ENCODE measurements at places on chromosomes 3 and 15.

- no peak overlapping the region for H3K4me3 ChIP-seq
- H3K4me1 ChIP-seq: peaks cover 11% of the 10 kb centered on the region
- H3K36me3 ChIP-seq: no peaks in the 10 kb centered on the region
- no peak overlapping the region for H3K27ac ChIP-seq
- no peaks in the 10 kb centered on the region for H3K27me3 ChIP-seq
These were observed 52.7 kb downstream of the MB21D2 start for GRCh38 chr3:192864941-192865340.

DNA sequence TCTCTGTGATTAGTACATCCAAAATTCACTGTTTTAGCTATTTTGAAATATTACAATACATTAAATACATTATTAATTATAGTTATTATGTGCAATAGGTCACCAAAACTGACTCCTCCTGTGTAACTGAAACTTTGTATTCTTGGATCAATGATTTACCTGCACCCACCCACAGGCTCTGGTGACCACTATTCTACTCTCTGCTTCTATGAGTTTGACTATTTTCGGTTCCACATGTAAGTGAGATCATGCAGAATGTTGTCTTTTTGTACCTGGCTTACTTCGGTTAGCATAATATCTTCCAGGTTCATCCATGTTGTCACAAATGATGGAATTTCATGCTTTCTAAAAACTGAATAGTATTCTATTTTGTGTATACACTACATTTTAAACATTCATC lies 43.8 kb downstream of the SLC2A2 start:
- H3K36me3 ChIP-seq: no peaks in the 10 kb centered on the region
- no peaks in the 10 kb centered on the region for H3K27me3 ChIP-seq
- H3K4me1 ChIP-seq: no peaks in the 10 kb centered on the region
- H3K27ac ChIP-seq: no peak overlapping the region
- DNase-seq: no peak

- no peaks in the 10 kb centered on the region for H3K36me3 ChIP-seq
- no peak overlapping the region for H3K27ac ChIP-seq
- no peaks in the 10 kb centered on the region for H3K27me3 ChIP-seq
- H3K4me3 ChIP-seq: no peak overlapping the region
These were observed 46.9 kb upstream of the NTRK3 start for GRCh38 chr15:88303395-88303794.

DNA sequence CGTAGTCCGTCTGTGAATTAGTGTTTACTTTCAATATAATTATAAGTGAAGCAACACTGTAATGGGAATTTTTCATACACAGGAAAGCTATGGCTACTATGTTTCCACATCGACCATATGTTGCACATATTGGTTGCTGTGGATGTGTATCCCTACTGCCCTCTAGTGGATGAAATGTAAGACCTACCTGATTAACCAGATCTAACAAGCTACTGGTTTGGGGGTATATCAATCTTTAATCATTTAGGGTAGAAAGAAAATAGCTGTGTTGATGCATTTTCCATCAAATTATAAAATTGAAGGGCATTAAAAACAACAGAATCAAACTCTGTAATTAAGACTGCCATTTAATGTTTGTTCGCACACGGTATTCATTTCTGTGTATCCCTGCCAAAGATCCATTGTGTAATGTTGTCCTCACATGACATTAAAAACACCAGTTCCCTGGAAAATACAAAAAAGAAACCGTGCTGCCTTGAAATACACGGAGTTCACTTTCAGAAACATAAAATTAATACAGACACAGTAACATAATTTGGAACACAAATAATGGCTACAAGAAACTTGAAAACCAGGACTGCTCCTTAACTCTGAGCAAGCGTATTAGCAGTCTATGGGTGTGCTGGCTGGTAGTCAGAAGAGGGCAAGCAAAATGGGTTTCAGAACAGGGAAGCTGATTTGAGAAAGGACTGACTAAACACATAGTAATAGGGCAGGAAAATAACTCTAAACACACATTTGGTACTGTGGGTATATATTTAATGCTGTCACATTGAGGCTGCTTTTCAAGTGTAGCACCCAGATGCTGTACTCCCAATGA lies 125.1 kb downstream of the TIGIT start:
- no peak overlapping the region for H3K4me3 ChIP-seq
- H3K4me1 ChIP-seq: no peaks in the 10 kb centered on the region

DNA sequence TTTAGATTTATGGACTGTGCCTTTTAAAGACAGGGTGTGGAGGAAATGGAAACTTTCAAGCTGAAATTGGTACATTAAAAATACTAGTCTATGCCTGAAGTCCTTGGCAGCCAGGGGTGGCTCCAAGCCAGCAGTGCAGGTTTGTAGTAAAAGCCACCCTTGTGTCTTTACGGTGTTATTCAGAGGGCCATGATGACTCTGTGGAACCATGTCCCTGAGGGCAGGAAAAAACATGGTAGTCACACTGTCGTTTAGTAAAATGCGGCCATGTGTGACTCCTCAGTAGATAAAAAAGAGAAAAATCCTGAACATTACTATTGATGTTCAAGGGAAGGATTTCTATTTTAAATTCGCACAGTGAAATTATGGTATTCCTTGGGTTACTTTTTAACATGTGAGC lies 2.7 kb downstream of the FAN1 start:
- H3K27me3 ChIP-seq: no peaks in the 10 kb centered on the region
- DNase-seq: no peak
- H3K4me1 ChIP-seq: peaks cover 3% of the 10 kb centered on the region
- H3K27ac ChIP-seq: no peak overlapping the region

GRCh38 chr3:100089812-100090668 lies 24.3 kb downstream of the FILIP1L start:
- no peaks in the 10 kb centered on the region for H3K4me1 ChIP-seq
- no peak overlapping the region for H3K4me3 ChIP-seq
- DNase-seq: no peak
- H3K27ac ChIP-seq: no peak overlapping the region
- no peaks in the 10 kb centered on the region for H3K36me3 ChIP-seq

GRCh38 chr15:87628311-87628710 lies 628.2 kb downstream of the NTRK3 start:
- no peak overlapping the region for H3K4me3 ChIP-seq
- H3K27me3 ChIP-seq: no peaks in the 10 kb centered on the region
- no peaks in the 10 kb centered on the region for H3K36me3 ChIP-seq

GRCh38 chr15:29800491-29801366 lies 21.5 kb downstream of the TJP1 start:
- H3K4me1 ChIP-seq: no peaks in the 10 kb centered on the region
- no peaks in the 10 kb centered on the region for H3K36me3 ChIP-seq
- H3K27me3 ChIP-seq: no peaks in the 10 kb centered on the region
- H3K27ac ChIP-seq: peak overlapping the region; percentile 17
- DNase-seq: no peak

DNA sequence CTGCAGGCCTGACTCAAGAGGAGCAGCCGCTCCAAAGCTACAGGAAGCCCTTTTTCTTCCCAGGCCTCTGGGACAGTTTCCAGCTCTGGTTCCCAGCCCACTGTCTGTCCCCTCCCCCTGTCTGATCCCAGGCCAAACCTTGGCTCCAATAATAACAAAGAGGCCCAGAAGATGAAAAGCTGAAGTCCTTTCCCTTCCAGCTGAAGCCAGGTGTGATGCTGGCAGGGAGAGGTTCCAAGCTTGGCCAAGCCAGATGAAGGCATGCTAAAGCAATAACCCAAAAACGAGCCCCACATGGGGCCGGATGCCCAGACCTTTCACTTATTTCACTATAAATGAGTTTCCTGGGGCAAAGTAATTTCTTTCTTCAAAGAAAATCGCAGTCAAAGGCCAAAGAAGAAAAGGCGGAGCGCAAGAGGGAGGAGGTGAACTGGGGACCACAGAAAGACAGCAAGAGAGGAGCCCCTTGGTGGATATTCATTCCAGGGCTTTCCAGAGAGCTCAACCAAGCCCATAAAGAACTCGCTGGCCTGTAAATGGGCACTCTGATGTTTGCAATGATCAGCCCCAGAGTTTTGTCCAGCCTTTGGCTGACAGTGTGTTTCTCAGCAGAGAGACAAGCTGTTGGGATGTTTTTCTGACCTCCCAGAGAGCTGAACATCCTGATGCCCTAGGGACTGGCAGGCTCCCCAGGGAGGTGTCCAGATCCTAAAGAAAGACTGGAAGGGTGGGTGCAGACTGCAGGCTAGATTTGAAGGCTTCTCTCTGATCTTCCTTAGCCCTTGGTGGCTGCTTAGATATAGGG lies 157.6 kb downstream of the UACA start:
- H3K27ac ChIP-seq: peak overlapping the region; percentile 48
- peak; percentile 82 for DNase-seq
- H3K4me1 ChIP-seq: peaks cover 53% of the 10 kb centered on the region
- H3K4me3 ChIP-seq: no peak overlapping the region
- no peaks in the 10 kb centered on the region for H3K36me3 ChIP-seq

- no peak for DNase-seq
- H3K27ac ChIP-seq: no peak overlapping the region
- H3K4me1 ChIP-seq: peaks cover 3% of the 10 kb centered on the region
- H3K4me3 ChIP-seq: no peak overlapping the region
- H3K27me3 ChIP-seq: no peaks in the 10 kb centered on the region
These were observed 40.0 kb downstream of the TYRO3 start for GRCh38 chr15:41599061-41599460.

DNA sequence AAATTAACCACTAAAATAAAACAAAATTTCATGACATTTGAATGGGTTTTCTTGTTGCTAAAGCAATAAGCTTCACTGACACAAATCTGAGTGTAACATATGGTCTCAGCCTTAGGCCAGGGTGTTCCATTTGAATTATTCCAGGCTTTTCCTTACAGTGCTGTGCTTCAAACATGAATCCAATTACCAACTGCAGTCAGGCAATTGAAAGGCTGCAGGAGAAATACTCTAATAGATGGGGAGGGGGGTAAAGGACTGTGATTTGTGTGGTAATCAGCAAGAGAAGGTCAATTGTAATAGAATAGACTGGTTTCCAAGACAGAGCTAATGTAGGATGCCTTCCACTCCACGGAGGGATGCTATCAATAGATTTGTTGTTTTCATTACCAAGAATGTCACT lies 466.7 kb downstream of the C3orf38 start:
- peak; percentile 82 for DNase-seq
- H3K27ac ChIP-seq: no peak overlapping the region
- H3K4me3 ChIP-seq: no peak overlapping the region
- no peaks in the 10 kb centered on the region for H3K36me3 ChIP-seq
- H3K27me3 ChIP-seq: no peaks in the 10 kb centered on the region

- H3K4me1 ChIP-seq: no peaks in the 10 kb centered on the region
- no peak overlapping the region for H3K27ac ChIP-seq
- H3K4me3 ChIP-seq: no peak overlapping the region
- H3K27me3 ChIP-seq: no peaks in the 10 kb centered on the region
These were observed 28.9 kb upstream of the DRD3 start for GRCh38 chr3:114207768-114208167.

- H3K27ac ChIP-seq: no peak overlapping the region
- no peak overlapping the region for H3K4me3 ChIP-seq
- H3K4me1 ChIP-seq: no peaks in the 10 kb centered on the region
- no peaks in the 10 kb centered on the region for H3K36me3 ChIP-seq
These were observed 104.3 kb downstream of the PPM1L start for GRCh38 chr3:160860346-160860745.

GRCh38 chr3:13932578-13933295 lies 52.9 kb upstream of the WNT7A start:
- H3K36me3 ChIP-seq: peaks cover 15% of the 10 kb centered on the region
- H3K4me3 ChIP-seq: peak overlapping the region; percentile 50
- DNase-seq: peak; percentile 12
- no peak overlapping the region for H3K27ac ChIP-seq
- H3K27me3 ChIP-seq: no peaks in the 10 kb centered on the region

GRCh38 chr3:23333633-23334032 lies 130.5 kb downstream of the UBE2E2 start:
- no peaks in the 10 kb centered on the region for H3K4me1 ChIP-seq
- no peak overlapping the region for H3K4me3 ChIP-seq
- H3K27ac ChIP-seq: no peak overlapping the region
- H3K36me3 ChIP-seq: no peaks in the 10 kb centered on the region
- DNase-seq: no peak

DNA sequence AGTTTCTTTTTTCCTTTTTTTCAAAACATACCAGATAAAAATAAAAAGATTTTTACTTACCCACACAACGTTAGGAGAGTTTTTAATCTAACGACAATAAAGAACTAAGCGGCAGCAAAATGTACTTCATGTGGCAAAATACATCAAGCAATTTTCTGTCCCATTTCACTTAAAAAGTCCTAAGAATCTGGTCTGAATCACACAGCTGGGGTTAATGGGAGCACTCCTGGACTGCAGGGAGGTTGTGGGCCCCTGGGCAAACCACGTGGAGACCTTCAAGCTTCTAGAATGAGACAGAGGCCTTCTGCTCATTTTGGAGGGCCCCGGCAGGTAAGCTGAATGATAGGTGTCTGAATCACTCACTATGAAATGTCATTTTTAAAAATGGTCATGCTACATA lies 193.8 kb downstream of the RORA start:
- no peak for DNase-seq
- peak overlapping the region; percentile 58 for H3K27ac ChIP-seq
- no peaks in the 10 kb centered on the region for H3K36me3 ChIP-seq
- H3K27me3 ChIP-seq: no peaks in the 10 kb centered on the region
- no peak overlapping the region for H3K4me3 ChIP-seq
- H3K4me1 ChIP-seq: peaks cover 3% of the 10 kb centered on the region

GRCh38 chr15:100332721-100333120 lies 9.1 kb downstream of the ADAMTS17 start:
- H3K36me3 ChIP-seq: no peaks in the 10 kb centered on the region
- no peak overlapping the region for H3K4me3 ChIP-seq
- H3K27ac ChIP-seq: no peak overlapping the region
- H3K27me3 ChIP-seq: no peaks in the 10 kb centered on the region
- DNase-seq: no peak

GRCh38 chr3:189143771-189144170 lies 28.0 kb upstream of the TPRG1 start:
- H3K4me3 ChIP-seq: no peak overlapping the region
- DNase-seq: no peak
- no peak overlapping the region for H3K27ac ChIP-seq
- no peaks in the 10 kb centered on the region for H3K27me3 ChIP-seq
- H3K36me3 ChIP-seq: no peaks in the 10 kb centered on the region
- peaks cover 4% of the 10 kb centered on the region for H3K4me1 ChIP-seq

- H3K27me3 ChIP-seq: no peaks in the 10 kb centered on the region
- no peaks in the 10 kb centered on the region for H3K36me3 ChIP-seq
- H3K4me1 ChIP-seq: no peaks in the 10 kb centered on the region
- H3K27ac ChIP-seq: no peak overlapping the region
- H3K4me3 ChIP-seq: no peak overlapping the region
These were observed 67.2 kb downstream of the RPL39L start for GRCh38 chr3:187072102-187072501.

DNA sequence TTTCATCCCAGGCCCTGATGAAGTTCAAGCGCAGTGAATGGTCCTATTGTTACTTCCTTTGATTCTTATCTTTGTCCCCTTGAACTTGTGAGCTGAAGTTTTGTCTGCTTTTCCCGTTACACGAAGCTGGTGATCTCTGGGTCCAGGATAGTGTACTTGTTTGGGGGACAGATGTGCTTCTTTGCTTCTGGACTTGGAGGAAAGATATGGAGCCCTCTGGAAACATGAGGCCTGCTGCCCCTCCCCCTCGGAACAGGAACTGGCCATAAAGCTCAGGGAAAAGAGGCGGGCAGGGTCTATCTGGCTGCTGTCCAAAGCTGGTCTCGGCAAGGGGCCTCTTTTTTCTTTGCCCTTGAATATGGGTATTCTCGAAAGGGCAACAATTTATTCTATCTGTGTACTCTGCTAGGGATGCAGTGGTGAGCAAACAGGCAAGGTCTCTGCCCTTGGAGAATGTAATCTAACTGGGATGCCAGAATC lies 47.6 kb downstream of the IDH2 start:
- DNase-seq: peak; percentile 73
- H3K27ac ChIP-seq: peak overlapping the region; percentile 11
- H3K4me1 ChIP-seq: peaks cover 42% of the 10 kb centered on the region

- H3K4me3 ChIP-seq: no peak overlapping the region
- no peak overlapping the region for H3K27ac ChIP-seq
- H3K27me3 ChIP-seq: no peaks in the 10 kb centered on the region
- DNase-seq: peak; percentile 49
- peaks cover 22% of the 10 kb centered on the region for H3K4me1 ChIP-seq
These were observed 23.5 kb upstream of the LRTM1 start for GRCh38 chr3:54951405-54951804.
